ENCODE measurements at places on chromosomes 1 and 21.

DNA sequence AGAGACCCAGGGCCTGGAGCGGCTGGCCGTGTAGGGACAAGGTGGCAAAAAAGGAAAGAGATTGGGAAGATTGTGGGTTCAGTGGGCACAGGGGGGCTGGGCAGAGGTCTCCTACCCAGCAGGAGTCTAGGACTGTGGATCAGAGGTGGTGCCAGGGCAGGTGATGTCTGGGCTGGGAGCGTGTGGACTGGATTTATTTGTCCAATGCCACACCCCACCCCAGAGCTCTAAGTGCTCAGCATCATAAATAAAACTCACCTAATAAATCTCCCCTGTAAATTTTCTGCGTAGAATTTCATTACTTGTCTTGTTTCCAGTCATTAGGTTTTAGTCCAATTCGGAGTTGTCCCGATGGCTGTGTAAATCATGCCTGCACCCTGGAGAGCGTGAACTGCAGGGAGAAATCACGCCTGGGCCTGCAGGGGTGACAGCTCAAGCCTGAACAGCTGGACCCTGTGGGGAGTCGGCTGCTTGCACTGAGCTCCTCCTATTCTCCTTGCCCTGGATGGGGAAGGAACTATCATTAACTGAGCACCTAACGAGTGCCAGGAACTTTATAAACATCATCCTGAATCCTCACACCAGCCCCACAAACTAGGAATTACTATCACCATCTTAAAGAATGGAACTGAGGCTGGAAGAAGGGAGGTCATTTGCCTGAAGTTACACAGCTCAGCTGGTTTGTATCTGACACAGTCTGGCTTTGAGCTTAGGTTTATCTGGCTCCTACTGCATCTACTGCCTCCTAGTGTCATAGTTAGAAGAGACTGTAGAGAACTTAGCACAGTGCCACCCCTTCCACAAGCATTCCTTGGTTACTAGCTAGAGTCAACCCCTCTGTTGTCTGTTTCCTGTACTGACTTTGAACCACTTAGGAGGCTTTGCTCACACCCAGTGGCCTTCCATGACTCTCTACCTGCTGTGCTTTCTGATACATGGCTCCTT, 25.0 kb upstream of the POU3F1 start:
- no peak for DNase-seq

GRCh38 chr1:29839726-29840125, 603.4 kb downstream of the PTPRU start:
- DNase-seq = no peak

GRCh38 chr1:39170731-39171667, 33.5 kb upstream of the MACF1 start:
- no peak for DNase-seq

DNA sequence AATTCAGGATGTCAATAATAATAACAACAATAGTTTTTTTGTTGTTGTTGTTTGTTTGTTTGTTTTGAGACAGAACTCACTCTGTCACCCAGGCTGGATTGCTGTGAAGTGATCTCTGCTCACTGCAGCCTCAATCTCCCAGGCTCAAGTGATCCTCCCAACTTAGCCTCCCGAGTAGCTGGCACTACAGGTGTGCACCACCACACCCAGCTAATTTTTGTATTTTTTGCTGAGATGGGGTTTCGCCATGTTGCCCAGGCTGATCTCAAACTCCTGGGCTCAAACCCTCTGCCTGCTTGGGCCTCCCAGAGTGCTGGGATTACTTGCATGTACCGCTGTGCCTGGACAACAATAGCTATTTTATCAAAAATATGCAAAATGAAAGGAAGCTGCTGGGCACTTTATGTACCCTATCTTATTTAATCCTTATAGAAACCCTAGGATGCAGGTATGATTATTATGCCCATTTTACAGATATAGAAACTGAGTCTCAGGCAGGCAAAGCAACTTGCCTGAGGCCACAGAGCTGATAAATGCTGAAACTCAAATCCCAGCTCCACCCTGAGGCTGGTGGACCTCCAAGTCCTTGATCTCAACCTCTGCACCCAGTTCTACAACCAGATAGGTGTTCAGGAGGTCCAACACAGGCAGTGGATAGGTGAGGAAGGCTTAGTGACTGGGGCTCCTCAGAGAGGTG, 57.4 kb upstream of the CTPS1 start:
- no peak for DNase-seq

GRCh38 chr1:156400191-156400935, 31.4 kb downstream of the RHBG start:
- no peak for DNase-seq

DNA sequence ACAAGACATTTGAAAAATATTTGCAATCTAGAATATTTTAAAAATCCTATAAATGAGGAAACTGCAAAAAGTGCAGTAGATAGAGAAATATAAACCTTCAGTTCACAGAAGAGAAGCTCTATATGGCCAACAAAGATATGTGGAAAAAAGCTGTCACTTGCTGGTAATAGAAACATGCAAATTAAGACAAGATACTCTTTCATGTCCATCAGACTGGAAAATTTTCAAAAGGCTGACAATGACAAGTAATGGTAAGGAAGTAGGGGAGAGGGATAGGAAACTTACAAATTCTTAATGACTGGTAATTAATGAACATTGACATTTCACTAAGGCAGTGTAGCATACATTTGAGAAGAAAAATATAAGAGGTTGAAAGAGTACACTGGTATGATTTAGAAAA, 147.9 kb downstream of the MRPL39 start:
- no peak for DNase-seq

DNA sequence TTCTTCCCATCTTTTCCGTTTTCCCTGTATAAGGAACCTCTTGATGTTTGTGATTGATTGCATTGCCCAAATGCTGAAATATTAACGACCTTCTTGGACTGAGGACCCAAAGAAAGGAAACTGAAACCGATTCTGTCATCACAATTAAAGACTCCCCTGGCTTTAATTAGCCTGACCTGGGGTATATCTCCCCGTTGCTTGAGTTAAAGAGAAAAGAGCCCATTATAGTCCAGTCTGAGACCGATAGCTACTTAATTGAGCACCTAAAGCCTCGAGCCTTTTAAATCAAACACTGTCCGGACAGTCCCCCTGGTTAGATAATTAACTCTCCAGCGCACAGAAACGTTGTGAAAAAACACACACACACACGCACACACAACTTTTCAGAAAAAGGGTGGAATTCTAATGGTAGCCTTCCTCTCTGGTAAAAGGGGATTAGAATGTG, 8.0 kb downstream of the LMO4 start:
- DNase-seq = no peak

DNA sequence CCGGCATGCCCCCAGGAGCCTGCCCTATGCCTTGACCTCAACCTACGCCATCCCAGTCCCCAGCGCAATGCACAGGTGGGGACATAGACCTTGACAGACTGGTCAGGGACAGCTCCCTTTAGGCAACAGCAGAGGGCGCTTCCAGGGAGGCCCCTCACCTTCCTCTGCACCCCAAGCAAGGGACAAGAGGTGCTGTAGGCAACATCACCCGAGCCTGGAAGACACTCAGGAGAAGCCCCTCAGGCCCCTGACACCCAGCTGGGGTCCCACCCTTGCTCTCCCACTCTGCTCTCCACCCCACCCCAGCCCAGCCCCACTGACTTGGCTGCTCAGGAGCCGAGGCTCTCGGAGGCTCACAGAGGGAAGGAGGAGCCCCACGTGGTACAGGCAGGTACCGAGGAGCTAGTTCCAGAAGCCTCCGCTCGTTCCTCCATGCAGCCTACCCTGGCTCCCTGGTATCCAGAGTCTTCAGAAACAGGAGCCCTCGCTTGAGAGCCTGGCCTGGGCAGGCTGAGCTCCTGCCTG, 2.4 kb upstream of the WNT3A start:
- DNase-seq = no peak

- no peak for DNase-seq
Observed at GRCh38 chr1:39086386-39086785, 60.2 kb downstream of the NDUFS5 start.

- no peak for DNase-seq
Observed at GRCh38 chr1:228450200-228450599, 33.5 kb upstream of the TRIM17 start.

GRCh38 chr1:240991230-240991629, 365.8 kb downstream of the RGS7 start:
- no peak for DNase-seq

DNA sequence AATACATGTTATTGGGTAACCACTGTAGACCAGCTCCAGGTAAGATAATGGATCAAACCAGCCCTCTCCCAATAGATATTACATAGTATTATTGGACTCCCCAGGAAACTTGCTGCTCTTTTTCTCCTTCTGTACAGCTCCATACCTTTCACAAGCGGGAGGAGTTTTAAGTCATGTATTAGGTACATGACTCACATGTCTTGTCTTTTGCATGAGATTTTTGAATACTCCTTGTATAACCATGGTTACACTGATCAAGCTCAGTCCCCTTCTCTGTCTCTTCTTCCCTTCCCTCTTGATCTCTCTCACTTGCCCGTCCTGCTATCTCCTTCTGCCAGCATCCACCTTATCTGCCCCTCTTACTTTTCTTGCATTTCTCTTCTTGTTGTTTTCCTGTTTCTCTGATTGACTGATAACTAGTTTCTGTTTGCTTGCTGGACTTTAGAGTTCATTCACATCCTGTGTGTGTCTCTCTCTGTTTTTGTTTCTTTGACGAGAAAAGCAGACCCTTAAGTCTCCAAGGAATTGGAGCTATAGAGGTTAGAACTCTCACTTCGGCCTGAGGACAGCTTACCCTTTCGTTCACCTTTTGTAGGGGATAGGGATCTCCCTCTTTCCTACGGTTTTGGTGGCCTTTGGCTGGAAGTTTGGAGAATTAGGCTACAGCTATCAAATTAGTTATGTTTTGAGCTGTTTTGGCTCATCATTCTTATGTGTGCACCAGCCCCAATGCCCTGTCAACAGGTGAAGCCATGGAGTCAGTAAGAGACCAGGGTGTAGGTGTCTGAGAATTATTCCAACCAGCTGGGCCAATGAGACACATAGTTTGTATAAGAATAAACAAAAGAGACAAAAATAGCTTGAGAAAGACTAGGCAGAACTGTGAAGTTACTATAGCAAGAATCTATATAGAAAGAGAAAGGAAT, 49.0 kb upstream of the ASB17 start:
- DNase-seq = peak; percentile 9

DNA sequence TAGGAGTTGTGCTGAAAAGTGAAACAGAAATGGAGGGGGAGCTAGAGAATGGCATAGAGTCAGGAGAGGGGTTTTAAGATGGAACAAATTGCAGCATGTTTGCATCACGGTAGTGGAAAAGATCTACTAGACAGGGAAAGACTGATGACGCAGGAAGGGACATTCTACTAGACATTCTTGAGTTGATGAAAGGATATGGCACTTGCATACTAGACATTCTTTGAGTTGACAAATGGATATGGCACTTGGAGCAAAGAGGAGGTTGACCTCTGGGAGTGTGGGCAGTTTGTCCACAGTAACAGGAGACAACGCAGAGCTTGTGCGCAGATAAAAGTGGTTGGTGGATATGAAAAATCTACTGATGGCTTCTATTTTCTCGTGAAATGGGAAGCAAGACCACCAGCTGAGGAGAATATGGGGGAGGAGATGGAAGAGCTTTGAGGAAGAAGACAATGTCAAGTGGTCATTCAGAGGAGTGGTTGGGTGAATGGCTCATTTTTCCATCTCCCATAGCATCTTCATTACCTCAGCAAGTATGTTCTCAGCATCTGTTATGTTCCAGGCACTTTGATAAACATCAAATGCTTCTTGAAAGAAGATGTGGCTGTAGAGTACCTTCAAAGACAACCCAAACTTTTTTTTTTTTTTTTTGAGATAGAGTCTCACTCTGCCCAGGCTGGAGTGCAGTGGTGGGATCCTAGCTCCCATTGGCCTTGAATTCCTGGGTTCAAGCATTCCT, 2.4 kb upstream of the CTPS1 start:
- DNase-seq = no peak

DNA sequence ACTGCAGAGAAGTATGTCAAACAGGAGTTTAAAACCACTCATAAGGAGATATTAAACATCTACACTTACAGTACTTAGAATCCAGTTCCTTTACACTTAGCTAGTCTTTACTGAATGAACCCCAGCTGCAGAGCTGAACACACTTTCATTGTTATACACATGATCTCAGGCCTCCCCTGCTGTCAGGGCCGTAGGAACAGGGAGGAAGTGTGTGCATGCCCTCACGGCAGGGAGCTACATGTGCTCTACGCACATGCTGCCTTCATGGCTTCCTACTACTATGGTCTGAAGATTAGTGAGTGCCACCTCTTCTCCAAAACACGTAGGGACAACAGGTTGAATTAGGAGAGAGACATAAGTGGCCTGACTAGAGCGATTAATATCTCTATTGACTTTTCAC, 191.5 kb downstream of the SIPA1L2 start:
- DNase-seq = no peak

GRCh38 chr1:35575416-35575958, 2.4 kb downstream of the TFAP2E start:
- no peak for DNase-seq

DNA sequence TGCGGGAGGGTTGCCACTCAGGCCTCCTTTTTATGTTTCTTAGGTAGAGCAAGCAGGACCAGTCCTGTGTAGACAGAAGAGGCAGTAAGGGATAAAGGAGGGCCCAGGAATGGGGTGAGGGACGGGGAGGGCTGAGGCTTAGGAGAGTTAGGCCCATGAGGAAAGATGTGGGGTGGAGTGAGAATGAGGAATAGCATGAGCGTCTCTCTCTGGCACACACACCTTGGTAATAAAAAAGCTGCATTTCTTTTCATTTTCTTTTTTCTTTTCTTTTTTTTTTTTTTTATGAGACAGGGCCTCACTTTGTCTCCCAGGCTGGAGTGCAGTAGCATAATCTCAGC, 7.6 kb upstream of the HSPG2 start:
- no peak for DNase-seq

- DNase-seq = no peak
Observed at GRCh38 chr1:64246294-64246917, 43.0 kb downstream of the UBE2U start.

- DNase-seq = no peak
Observed at GRCh38 chr1:201379733-201380242, 2.3 kb upstream of the TNNT2 start.

GRCh38 chr1:60113028-60113427, 39.5 kb upstream of the C1orf87 start:
- DNase-seq = no peak

Measured in GM18507 (cell line).